ENCODE measurements at places on chromosomes 2 and 18. TPM values are rescaled to one million over a fixed set of nuclear protein-coding genes. Genes with fewer than 3 reads are reported as not detected.

The TUBA3E gene
- total RNA-seq: not detected

The ANKRD62 gene
- total RNA-seq: 0.06 TPM

The TCF23 gene
- total RNA-seq: 0.18 TPM

DNA sequence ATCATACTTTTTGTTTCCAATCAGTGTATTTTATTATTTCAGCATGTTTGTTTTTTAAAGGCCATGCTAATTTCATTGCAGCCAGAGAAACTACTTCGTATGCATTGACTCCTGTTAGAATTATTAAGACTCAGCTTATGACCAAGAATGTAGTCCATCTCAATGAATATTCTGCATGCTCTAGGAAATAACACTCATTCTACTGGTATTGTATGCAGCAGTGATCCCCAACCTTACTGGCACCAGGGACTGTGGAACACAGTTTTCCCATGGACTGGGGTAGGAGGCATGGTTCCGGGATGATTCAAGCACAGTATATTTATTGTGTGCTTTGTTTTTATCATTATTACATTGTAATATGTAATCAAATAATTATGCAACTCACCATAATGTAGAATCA is 356.9 kb downstream of the DSEL start:
- no peak overlapping the region for H3K27ac ChIP-seq
- H3K4me1 ChIP-seq: no peaks in the 10 kb centered on the region
- H3K4me3 ChIP-seq: no peak overlapping the region

- H3K27me3 ChIP-seq: no peaks in the 10 kb centered on the region
- peaks cover 6% of the 10 kb centered on the region for H3K4me1 ChIP-seq
- H3K4me3 ChIP-seq: no peak overlapping the region
- no peak for DNase-seq
- no peak overlapping the region for H3K27ac ChIP-seq
- H3K36me3 ChIP-seq: no peaks in the 10 kb centered on the region
Observed at GRCh38 chr2:170091436-170091835, 86.5 kb upstream of the MYO3B start.

The ABCB11 gene
- 0.37 TPM for total RNA-seq

GRCh38 chr2:88808652-88809051 is 117.2 kb downstream of the RPIA start:
- H3K4me3 ChIP-seq: no peak overlapping the region
- H3K4me1 ChIP-seq: no peaks in the 10 kb centered on the region
- no peaks in the 10 kb centered on the region for H3K27me3 ChIP-seq
- DNase-seq: no peak
- no peaks in the 10 kb centered on the region for H3K36me3 ChIP-seq

GRCh38 chr2:99481941-99482340 is 7.9 kb downstream of the REV1 start:
- H3K4me1 ChIP-seq: no peaks in the 10 kb centered on the region
- no peak overlapping the region for H3K4me3 ChIP-seq
- no peak overlapping the region for H3K27ac ChIP-seq
- H3K36me3 ChIP-seq: no peaks in the 10 kb centered on the region
- H3K27me3 ChIP-seq: no peaks in the 10 kb centered on the region

- H3K27me3 ChIP-seq: no peaks in the 10 kb centered on the region
- DNase-seq: no peak
- no peaks in the 10 kb centered on the region for H3K4me1 ChIP-seq
- H3K36me3 ChIP-seq: no peaks in the 10 kb centered on the region
Observed at GRCh38 chr2:126786765-126787164, 111.9 kb upstream of the TEX51 start.

- H3K36me3 ChIP-seq: no peaks in the 10 kb centered on the region
- no peak overlapping the region for H3K4me3 ChIP-seq
- H3K27me3 ChIP-seq: no peaks in the 10 kb centered on the region
- H3K4me1 ChIP-seq: peaks cover 12% of the 10 kb centered on the region
- DNase-seq: no peak
- no peak overlapping the region for H3K27ac ChIP-seq
Observed at GRCh38 chr2:169862816-169863215, 35.6 kb downstream of the UBR3 start.

DNA sequence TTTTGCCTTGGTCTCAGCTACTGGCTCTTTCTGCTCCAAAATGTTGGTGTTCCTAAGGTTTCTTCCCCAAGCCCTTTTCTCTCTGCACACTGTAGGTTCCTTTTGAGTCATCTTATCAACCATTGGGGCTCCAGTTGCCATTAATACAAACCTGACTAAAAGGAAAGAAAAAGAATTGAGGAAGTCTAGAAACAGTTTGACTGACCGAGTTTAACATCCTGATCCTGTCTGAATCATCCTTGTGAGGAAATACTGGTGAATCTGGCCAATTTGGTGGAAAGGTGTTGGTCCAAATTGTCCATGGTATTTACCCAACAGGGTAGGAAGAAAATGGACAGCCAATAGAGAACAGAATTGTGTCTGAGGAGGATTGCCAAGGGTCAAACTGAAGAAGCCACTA is 38.3 kb downstream of the CRYGD start:
- H3K4me1 ChIP-seq: no peaks in the 10 kb centered on the region
- no peak for DNase-seq
- H3K27ac ChIP-seq: no peak overlapping the region
- H3K27me3 ChIP-seq: no peaks in the 10 kb centered on the region
- no peaks in the 10 kb centered on the region for H3K36me3 ChIP-seq

The HRH4 gene
- 0.54 TPM for total RNA-seq

GRCh38 chr2:20977520-20978180 is 66.2 kb downstream of the APOB start:
- DNase-seq: no peak
- H3K4me3 ChIP-seq: no peak overlapping the region
- H3K36me3 ChIP-seq: no peaks in the 10 kb centered on the region
- H3K4me1 ChIP-seq: no peaks in the 10 kb centered on the region

DNA sequence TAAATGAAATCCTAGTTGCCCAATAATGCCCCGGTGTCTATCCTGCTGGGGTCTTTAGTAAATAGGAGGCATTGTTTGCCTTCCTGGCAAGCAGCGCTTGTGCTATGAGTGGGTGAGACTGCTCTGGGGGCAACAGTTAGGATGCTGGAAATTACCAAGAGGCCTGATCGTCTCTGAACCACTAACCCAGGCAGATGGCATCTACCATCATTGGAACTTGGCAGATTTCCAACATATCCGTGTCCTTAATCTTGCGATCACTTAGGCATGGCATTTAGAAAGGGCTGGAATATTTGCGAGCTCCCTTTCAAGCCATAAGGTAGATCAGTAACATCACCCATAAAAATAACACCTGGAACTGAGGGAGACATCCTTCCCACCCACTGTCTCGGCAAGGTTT is 18.8 kb upstream of the SH3RF3 start:
- no peak overlapping the region for H3K4me3 ChIP-seq
- H3K4me1 ChIP-seq: no peaks in the 10 kb centered on the region

DNA sequence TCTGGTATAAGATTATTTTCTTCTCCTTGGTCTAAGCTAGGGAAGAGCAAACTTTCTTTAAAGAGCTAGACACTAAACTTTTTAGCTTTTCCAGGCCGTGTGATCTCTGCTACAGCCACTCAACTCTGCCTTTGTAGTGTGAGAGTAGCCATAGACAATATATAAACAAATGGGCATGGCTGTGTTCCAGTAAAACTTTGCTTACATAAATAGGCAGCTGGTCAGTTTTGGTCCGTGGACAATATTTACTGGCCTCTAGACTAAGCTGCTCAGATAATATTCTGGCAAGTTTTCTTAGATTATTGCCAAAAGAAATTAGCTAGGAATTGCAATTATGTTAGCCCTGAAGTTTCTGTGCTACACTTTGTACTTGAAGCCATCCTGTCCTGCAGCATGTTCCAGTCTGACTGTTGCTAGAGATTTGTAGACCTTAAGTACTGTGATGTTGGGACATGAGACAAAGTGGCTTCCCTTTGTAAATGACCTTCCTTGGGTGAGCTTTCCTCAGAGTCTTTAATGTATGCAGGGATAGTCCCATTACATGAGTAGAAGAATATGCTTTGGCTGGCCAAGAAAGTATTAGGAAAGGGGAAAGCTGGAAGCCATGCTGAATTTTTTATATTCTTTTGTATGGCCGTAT is 126.9 kb downstream of the SOX11 start:
- no peaks in the 10 kb centered on the region for H3K36me3 ChIP-seq
- peaks cover 9% of the 10 kb centered on the region for H3K4me1 ChIP-seq
- DNase-seq: peak; percentile 98
- no peak overlapping the region for H3K4me3 ChIP-seq
- no peak overlapping the region for H3K27ac ChIP-seq
- no peaks in the 10 kb centered on the region for H3K27me3 ChIP-seq

DNA sequence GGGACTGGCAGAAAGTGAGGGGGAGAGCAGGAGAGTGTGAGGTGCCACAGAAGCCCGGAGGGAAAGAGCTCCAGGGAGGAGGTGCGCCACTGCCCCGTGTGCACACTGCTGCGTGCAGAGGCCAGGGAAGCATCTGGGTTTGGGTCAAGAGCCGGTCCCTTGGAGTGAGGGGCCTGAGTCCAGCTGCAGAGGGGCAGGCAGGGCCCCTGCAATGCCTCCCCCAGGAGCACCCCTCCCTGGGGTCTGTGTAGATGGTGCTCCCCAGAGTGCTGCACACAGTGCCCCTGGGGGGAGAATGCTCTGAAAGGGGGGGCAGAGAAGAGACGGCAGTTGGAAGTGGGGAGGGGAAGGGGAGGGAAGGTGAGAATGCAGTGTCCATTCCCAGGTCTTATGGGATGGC is 3.7 kb upstream of the LIMS2 start:
- H3K4me1 ChIP-seq: peaks cover 7% of the 10 kb centered on the region
- no peaks in the 10 kb centered on the region for H3K27me3 ChIP-seq
- no peak overlapping the region for H3K27ac ChIP-seq
- no peak overlapping the region for H3K4me3 ChIP-seq
- no peak for DNase-seq

DNA sequence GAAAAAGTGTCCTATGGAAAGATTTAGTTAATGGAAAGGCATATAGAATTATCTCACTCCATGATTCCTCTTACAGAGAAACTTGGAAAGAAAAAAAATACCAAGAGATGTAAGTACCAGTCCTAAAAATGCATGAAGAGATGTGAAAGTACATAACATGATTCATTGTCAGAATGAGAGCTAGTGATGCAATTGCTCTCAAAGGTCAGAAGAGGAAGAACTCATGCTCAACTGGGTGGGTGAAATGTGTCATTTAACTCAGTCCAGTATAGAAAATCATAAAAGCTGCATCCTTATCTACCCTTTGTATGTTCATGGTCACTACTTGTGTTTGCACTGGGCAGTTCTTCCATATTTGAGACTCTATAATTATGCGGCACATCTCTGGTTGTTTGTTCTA is 300.0 kb upstream of the PIK3C3 start:
- H3K4me3 ChIP-seq: no peak overlapping the region
- no peak for DNase-seq
- no peaks in the 10 kb centered on the region for H3K4me1 ChIP-seq
- no peaks in the 10 kb centered on the region for H3K27me3 ChIP-seq

The CREG2 gene
- total RNA-seq: 0.67 TPM

DNA sequence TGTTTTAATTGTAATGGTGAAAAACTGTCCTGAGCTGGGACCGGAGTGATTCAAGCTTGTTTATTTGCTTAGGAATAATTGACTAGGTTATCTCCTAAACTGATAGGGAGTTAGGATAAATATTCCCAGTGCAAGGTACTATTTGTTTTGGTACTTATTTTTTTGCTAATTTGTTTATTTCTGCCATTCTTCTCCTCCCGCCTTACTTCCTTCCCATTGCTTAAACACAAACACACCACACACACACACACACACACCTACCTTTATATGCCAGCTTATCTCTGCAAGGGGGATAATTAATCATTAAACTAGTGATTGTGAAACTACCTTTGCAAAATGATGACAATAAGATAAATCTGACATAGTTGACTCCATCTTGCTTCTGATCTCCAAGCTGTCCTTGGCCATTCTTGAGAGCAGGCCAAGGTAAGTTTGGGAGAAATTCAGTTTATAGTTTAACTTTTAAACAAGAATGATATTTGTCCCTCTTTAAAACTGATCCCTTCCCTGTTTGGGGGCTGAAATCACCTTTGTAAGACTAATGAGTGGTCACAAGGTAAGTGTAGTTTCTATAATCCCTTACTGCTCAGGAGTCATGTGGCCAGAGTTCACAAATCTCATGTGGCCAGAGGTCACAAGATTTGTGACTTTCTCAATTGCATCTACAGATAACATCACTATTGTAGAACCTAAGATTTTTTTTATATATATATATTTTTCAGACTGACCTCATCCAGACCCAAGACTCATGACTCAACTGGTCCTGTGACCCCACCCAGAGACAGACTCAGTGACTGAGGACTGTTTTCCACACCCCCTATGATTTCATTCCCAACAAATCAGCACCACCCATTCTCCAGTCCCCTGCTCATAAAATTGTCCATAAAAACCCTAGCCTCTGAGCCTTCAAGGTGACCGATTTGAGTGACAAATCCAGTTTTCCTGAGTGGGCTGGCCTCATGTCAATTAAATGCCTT is 83.1 kb upstream of the LRRTM4 start:
- DNase-seq: no peak
- no peaks in the 10 kb centered on the region for H3K4me1 ChIP-seq
- H3K27ac ChIP-seq: no peak overlapping the region
- H3K36me3 ChIP-seq: no peaks in the 10 kb centered on the region
- H3K27me3 ChIP-seq: no peaks in the 10 kb centered on the region

GRCh38 chr2:102313025-102313424 is 1.7 kb downstream of the IL1RL1 start:
- H3K4me3 ChIP-seq: no peak overlapping the region
- no peak overlapping the region for H3K27ac ChIP-seq
- no peak for DNase-seq
- no peaks in the 10 kb centered on the region for H3K36me3 ChIP-seq

DNA sequence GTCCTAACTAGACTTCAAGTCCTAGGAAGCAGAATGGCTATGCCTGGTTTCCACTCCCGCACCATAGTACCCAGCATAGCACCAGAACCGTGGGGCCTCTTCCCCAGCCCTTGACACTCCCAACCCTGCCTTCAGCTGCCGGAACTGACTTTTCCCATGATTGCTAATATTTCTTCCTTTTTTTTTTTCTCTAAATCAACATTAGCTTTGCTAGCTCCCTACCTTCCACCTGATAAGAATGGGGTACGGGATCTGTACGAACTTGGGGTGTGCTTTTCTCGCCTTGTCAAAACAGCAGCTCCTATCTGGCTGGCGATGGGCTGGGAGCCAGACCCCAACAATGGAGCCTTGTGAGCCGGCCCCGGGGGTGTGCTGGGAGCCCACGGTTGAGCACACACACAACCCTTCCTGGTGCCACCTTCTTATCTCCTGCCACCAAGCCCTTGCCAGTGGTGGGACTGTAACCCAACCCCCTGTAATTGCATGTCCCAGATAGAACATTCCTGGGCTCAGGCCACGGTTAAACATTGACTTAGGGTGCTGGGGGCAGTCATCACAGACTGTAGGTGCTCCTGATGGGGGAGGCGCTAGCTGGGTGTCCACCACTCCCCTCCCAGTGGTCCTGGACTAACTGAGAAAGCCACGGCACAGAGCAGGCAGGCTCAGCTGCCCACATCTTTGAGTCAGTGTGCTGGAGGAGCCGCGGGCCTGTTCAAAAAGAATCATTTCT is 213.0 kb upstream of the HAAO start:
- H3K27ac ChIP-seq: no peak overlapping the region
- no peak overlapping the region for H3K4me3 ChIP-seq
- no peaks in the 10 kb centered on the region for H3K27me3 ChIP-seq
- DNase-seq: peak; percentile 80

The RESP18 gene
- total RNA-seq: not detected

- H3K36me3 ChIP-seq: no peaks in the 10 kb centered on the region
- peak; percentile 50 for DNase-seq
- H3K27ac ChIP-seq: no peak overlapping the region
- H3K27me3 ChIP-seq: no peaks in the 10 kb centered on the region
- H3K4me3 ChIP-seq: no peak overlapping the region
- no peaks in the 10 kb centered on the region for H3K4me1 ChIP-seq
Observed at GRCh38 chr2:121303531-121304263, 18.7 kb upstream of the TFCP2L1 start.

GRCh38 chr2:39178756-39179155 is 57.9 kb upstream of the SOS1 start:
- no peak overlapping the region for H3K27ac ChIP-seq
- H3K4me3 ChIP-seq: no peak overlapping the region
- DNase-seq: no peak
- H3K27me3 ChIP-seq: no peaks in the 10 kb centered on the region

The SMCHD1 gene
- 40.3 TPM for total RNA-seq
